ENCODE measurements at places on chromosomes 3 and 15.

GRCh38 chr3:27626596-27627118 lies 95.5 kb downstream of the EOMES start:
- no peak for DNase-seq

DNA sequence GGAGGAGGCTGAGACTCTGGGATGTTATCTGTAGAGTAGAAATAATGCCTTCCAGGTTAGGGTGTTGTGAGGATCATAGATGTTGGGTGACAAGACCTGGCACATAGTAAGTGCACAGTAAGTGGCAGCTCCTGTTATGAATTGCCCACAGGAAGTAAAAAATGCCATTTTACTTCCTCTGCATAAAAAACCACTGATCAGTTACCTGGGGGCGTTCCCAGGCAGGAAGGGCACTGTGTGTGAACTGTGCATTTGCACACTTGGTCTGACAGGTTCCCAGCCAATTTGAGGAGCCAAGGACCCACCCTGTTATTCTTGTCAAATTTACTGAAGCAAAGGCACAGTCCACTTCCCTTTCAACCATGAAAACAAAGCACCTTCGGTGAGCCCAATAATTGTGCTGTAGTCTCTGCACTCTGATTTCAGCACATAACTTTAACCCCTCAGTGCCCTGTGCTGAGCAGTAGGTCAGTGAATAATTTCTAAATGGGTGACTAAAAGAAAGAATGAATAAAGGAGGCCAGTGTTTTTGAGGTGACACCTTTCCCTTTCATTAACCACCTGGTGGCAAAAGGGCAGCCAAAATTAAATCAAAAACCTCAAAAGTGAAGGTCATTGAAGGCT lies 85.8 kb upstream of the ARHGEF3 start:
- no peak for DNase-seq

- no peak for DNase-seq
Observed at GRCh38 chr3:193301433-193301832, 60.4 kb downstream of the PLAAT1 start.

GRCh38 chr15:25469377-25469776 lies 30.6 kb upstream of the UBE3A start:
- DNase-seq = no peak

GRCh38 chr3:37295925-37296324 lies 121.5 kb upstream of the LRRFIP2 start:
- DNase-seq = no peak

- DNase-seq = no peak
Observed at GRCh38 chr15:58423831-58424608, 7.8 kb upstream of the LIPC start.

GRCh38 chr15:95734422-95735316 lies 595.8 kb upstream of the NR2F2 start:
- no peak for DNase-seq

DNA sequence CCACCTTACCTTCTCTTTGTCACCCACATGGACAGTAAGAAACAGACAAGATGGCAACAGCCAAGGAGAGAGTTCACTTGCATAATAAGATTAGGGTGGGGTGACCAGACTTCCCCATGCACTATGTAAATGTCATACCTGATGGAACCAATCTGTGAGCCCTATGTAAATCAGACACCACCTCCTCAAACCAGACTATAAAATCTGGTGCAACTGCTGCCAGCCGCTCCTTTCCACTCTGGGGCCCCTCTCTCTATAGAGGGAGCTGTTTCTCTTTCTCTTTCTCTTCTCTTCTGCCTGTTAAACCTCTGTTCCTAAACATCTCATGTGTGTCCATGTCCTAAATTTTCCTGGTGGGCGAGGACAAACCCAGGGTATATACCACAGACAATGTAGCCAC lies 405.5 kb upstream of the CNTN4 start:
- DNase-seq = no peak

DNA sequence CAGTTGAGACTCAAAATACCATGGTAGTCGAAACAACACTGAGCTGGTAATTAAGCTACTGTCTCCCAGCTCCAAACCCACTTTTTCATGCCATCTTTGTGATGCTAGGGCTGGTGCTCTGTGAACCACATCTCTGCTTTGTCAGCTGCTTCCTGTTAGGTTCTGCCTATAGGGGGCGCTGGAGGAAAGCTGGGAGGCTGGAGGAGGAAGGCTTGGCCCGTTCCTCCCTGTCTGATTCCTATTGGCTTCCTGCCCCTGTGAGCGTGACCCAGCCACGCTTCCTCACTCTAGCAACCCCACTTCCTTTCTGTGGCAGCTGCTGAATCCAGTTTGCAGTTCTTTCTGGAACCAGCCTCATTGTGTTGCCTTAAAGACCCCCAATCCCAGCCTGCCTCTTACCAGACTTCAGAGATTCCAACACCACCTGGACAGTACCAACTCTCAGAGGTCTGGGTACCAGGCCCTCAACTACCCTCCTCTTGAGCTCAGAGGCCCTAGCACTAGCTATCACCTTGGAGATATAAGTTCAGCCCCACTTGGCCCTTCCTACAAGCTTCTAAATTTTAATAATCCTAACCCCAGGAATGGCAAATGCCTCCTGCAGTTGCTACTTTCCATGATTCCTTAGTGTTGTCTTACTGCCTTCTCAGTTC lies 120.9 kb downstream of the ERC2 start:
- no peak for DNase-seq

DNA sequence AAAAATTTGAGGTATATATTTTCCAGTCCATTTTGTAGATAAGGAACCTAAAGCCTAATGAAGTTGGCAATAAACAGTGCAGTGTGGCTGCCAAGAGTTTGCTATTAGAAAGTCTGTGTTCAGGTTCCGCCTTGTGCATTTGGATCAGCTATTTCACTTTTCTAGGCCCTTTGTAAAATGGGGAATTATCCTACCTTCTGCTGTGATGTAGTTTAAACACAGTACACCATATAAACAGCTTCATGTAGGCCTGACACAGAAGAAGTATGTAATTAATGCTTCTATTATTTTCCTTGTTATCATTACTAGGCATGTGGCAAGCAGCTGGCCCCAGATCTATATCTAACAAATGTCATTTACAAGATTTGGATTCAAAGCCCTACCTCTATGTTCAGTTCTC lies 456.3 kb downstream of the GABRG3 start:
- no peak for DNase-seq

All from NCI-H526 (cell line).